ENCODE measurements at places on chromosomes 12 and 14.

GRCh38 chr14:34466691-34467090, 4.7 kb upstream of the SPTSSA start:
- DNase-seq, result no peak

- DNase-seq, result no peak
Observed at GRCh38 chr14:47778631-47779030, 103.2 kb upstream of the MDGA2 start.

- no peak for DNase-seq
Observed at GRCh38 chr12:103462675-103463074, 33.1 kb downstream of the C12orf42 start.

DNA sequence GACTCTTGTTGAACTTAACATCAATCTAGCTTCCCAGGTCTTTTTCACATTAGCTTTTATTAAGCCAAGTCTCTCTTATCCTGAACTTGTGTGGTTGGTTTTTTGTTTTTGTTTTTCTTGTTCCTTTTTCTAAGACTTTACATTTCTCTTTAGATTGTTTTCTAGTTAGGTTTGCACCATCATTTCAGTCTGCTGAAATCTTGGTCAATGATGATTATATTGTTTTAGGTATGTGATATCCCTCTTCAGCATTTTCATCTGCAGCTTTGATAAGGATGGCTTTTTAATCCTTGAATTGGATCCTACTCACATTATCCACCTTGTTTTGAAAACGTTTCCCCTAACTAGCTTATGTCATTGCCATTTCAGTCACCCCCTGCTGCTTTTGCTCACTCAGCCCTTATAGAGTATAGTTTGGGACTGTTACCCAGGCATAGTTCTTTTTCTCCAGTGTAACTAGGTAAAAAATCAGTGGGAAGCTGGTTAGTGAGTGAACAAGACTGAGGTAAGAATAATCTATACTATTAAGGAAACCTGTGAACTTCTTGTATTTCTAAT, 22.0 kb downstream of the YLPM1 start:
- DNase-seq, result no peak

- DNase-seq, result no peak
Observed at GRCh38 chr12:94039914-94040313, 108.5 kb upstream of the PLXNC1 start.

- DNase-seq, result no peak
Observed at GRCh38 chr14:33420051-33420627, 481.5 kb downstream of the NPAS3 start.
